Foreskin keratinocyte (primary cell): ENCODE measurements at places on chromosomes 5 and 9.

- no peak for DNase-seq
These were observed 137.8 kb downstream of the CEP120 start for GRCh38 chr5:123285122-123286023.

- DNase-seq = no peak
These were observed 186.7 kb downstream of the PARP8 start for GRCh38 chr5:50853151-50853550.

- DNase-seq = no peak
These were observed 282.4 kb upstream of the RPS23 start for GRCh38 chr5:82560561-82560960.

- DNase-seq = no peak
These were observed 100.4 kb upstream of the SLC44A1 start for GRCh38 chr9:105144076-105144475.

DNA sequence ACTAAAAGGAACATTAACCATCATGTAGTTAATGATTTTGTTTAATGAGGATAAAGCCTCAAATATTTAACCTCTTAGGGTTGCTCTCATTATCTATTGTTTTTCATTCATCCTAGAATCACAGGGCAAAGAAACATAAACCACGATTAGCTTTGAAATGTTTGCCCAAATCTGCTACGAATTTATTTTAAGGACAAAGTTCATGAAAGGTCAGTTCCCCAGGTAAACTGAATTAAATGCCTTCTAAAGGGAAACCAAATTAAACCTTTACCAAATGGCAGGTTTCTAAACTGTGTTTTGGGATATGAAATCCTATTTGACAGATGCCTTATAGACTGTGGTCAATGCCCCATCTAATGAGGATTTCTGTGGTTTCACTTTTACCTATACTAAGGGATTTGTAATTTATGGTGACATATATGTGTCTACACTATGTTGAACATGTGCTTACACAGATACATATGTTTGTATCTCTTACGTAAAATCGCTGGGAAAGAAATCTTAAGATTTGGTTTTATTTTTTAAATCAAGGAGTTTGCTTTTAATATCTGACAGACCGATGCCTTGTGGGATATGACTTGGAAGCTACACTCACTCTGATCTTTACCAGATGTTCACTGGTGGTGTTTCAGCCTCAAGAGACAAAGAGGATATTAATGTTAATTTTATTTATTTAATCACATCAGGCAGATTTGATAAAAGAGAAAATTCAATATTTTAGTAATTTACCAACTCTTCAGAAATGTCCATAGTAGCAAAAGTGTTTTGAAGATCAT is 188.4 kb downstream of the GLIS3 start:
- no peak for DNase-seq
